ENCODE measurements at places on chromosomes 3 and 15.
A peak's percentile ranks its signal among the peaks of the same experiment; 100 is the strongest.

DNA sequence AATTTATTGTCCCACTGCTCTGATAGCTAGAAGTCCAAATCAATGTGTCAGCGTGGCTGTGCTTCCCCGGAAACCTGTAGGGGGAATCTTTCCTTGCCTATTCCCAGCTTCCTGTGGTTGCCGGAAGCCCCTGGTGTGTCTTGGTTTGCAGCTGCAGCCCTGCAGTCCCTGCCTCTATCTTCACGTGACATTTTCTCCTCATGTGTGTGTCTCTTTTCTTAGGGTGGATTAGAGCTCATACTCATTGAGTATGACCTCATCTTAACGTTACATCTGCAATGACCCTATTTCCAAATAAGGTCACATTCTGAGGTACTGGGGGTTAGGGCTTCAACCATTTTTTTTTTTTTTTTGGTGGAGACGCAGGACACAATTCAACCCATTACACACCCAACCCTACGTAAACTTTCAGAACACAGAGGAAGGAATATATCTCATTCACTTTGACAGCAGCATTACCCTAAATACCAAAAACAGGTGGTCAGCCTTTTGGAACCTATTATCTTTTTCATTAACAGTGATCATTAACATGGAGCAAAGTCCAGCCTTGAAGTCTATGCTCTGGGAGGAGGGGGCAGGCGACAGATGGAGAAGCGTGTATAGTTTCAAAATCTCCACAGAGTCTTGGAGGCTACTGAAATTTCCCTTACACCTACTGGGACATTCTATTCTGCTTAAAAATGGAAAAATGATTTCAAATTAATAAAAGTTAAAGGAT, 88.6 kb downstream of the RYK start:
- peak; percentile 42 for DNase-seq

GRCh38 chr15:101045236-101045646, 126.1 kb downstream of the LRRK1 start:
- peak; percentile 0 for DNase-seq

DNA sequence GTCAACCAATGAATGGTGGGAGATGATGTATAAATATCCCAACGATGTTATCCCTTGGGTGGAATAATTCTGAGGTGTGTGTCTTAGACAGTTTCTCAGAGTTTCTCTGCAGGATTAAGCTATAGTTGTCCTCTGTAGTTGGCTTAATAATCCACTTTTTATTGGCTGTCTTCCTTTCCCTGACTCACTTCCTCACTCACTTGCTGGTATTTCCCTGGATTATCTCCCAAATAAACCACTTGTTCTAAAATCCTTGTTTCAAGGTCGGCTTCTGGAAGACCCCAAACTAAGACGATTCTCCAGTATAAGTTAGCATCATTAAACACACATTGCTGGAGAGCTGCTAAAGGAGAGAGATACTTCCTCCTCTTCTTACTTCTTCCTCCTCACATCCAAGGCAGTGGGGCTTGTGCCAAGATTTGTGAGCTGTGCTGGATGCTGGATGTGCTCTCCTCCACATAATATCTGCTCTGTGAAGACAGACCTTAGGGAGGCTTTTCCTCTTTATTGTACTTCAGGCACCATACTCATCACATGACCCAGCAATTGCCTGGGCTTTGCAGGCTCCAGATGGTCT, 22.5 kb upstream of the ROPN1 start:
- no peak for DNase-seq

GRCh38 chr3:195692781-195693427, 27.9 kb upstream of the MUC20 start:
- no peak for DNase-seq

- no peak for DNase-seq
Measured at GRCh38 chr15:47806008-47806407, 88.7 kb downstream of the SEMA6D start.

DNA sequence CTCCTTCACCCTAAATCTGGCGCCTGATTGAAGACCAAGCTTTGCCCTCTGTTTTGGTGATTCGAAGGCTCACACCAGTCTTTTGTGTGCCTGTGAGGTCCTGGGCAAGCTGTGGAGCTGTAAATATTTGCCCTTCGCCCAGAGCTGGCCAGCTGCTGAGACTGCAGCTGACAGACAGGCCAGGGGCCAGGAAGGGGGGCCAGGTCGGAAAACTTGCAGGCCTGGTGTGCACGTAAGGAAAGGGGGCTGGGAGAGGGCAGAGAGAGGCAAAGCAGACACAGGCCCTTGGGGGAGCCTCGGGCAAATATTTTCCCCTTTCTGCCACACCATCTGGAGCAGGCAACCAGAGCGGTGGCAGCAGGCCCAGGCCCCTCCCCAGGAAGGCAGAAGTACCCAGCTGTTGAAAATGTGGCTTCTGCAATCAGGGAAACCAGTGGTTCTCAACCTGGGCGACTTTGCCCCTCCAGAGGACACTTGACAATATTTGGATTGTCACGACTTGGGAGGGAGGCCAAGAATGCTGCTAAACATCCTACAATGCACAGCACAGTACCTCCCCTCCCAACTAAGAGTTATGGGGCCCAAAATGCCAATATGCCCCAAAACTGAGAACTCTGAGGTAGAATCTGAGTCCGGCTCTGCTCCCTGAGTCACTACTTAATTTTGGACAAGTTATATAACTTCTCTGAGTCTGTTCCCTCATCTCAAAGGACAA, 2.5 kb downstream of the PDZRN3 start:
- DNase-seq, result peak; percentile 92

- no peak for DNase-seq
Measured at GRCh38 chr3:125000661-125001060, 55.1 kb downstream of the HEG1 start.

DNA sequence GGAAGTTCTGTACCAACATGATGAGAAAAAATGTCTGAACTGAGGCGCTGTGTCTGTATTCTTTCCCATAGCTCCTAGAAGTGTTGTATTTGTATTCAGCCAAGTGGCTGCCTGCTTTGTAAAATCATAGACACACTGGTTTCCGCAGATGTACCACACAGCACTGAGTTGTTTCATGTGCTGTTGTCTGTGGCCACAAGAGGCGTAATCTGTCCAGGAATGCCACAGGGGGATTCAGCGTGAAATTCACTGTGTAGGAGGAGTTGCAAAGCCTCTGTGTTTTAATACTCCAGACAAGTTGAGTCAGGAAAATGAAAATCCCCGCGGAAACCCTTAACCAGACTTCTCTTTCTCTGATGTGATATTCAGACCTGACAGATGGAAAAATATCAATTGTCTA, 462.2 kb downstream of the NSUN3 start:
- peak; percentile 17 for DNase-seq

GRCh38 chr3:32237670-32238452, 619 bp upstream of the CMTM8 start:
- DNase-seq, result peak; percentile 41

GRCh38 chr3:54986294-54986693, 58.4 kb upstream of the LRTM1 start:
- no peak for DNase-seq

GRCh38 chr3:52524258-52524751, 9.4 kb downstream of the NT5DC2 start:
- no peak for DNase-seq

- DNase-seq, result no peak
Measured at GRCh38 chr3:125240496-125240895, 27.9 kb upstream of the SLC12A8 start.

GRCh38 chr3:4425707-4426106, 41.4 kb downstream of the SUMF1 start:
- no peak for DNase-seq

DNA sequence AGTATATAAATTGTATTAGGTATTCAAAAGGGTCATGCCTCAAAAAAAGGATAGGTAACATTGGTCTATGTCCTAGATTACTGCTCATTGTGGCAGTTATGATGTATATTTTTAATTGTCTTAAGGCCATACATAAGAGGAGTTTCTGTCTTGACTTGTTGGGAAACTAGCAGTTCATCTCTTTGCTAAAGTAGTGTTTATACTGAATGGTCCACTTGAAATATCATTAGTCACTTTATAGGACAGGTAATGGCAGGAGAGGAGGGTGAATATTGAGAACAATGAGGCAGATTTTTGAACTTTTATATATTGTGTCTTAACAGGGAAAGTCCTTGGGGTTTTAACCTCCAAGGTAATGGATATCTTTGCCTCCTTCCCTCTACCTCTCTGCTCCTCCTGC, 58.4 kb downstream of the TP63 start:
- no peak for DNase-seq

GRCh38 chr3:150936693-150937092, 31.5 kb upstream of the MINDY4B start:
- no peak for DNase-seq

DNA sequence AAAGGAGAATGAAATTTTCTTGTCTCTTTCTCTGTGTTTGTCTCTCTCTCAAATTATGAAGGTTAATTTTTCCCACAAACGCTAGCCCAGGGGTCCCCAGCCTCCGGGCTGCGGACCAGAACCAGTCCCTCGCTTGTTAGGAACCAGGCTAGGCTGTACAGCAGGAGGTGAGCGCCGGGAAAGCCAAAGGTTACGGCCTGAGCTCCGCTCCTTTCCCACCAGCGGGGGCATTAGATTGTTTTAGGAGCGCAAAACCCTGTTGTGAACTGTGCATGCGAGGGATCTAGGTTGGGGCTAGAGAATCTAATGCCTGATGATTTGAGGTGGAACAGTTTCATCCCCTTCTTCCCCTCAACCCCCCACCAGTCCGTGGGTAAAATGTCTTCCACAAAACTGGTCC, 74.7 kb upstream of the ZNF385D start:
- DNase-seq, result peak; percentile 23

- no peak for DNase-seq
Measured at GRCh38 chr15:78204351-78205309, 29.7 kb downstream of the ACSBG1 start.

- no peak for DNase-seq
Measured at GRCh38 chr3:38349684-38350359, 3.2 kb downstream of the XYLB start.

DNA sequence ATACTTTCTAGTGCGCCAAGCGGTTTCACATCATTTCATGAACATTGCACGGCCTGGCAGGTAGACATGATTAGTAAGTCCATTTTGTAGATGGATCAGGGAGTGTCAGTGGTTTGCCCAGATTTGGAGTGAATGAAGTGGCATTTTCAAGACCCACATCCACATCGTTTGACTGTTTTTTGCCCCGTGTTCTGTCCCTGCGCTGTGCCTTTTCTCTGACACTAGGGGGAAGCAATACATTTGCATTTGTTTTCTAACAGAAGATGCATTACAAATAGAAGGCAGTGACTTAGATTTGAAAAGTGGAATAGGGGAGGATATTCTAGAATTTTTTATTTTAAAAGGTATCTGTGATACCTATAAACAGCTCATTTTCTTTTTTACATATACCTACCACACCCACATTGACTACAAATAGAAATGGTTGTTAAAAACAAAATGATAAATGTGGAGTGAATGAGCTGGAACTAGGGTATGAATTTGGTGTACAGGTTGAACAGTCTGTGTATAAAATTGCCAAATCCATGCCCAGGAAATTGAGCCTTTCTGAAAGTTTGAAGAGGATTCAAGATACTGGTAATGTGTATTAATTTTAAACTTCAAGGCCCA, 98.0 kb downstream of the USP13 start:
- peak; percentile 11 for DNase-seq

GRCh38 chr3:50237133-50237651, 1.2 kb downstream of the GNAI2 start:
- peak; percentile 60 for DNase-seq

DNA sequence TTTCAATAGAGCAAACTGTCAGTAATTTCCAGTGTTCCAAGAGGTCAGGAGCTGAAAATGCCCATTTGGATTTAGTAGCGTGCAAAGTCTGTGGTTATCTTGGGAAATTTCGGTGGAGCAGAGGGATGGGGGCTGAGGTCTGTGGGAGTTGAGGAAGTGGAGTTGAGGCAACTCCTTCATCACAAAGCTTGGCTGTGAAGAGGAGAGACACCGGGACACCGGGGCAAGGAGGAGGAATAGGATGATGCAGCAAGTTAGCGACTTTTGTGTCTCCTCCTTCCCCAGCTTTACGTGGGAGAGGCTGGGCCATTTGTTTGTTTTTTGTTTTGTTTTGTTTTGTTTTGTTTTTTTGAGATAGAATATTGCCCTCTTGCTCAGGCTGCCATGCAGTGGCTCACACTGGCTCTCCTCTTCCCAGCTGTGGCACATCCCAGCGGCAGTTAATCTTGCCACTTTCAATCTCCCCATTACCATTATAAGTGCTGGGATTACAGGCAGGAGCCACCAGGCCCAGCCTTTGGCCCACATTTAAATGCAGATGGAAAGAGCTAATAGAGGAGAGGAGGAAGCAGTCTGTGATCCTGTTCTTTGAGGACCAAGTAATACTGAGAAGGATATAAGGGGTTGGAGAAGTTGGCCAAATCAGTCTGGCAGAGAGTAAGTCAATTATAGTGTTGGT, 47.1 kb downstream of the CRTC3 start:
- no peak for DNase-seq

DNA sequence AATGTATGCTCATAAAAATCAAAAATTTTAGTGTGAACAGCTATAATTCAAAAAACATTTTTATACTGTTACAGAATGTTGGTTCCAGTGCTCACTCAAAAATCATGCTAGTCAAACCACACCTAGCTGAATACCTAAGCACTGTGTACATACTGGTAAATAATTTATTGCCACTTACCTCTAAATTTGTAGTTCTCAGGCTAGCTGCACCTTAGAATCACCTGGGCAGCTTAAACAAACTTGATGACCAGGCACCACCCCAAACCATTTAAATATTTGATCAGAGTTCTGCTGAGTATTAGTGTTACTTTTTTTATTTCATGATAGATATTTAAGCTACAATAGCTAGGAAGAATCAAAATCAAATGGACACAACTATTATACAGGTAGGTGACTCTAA, 32.3 kb upstream of the TMCO5A start:
- no peak for DNase-seq

GRCh38 chr15:56719774-56720555, 13.3 kb downstream of the ZNF280D start:
- DNase-seq, result no peak

DNA sequence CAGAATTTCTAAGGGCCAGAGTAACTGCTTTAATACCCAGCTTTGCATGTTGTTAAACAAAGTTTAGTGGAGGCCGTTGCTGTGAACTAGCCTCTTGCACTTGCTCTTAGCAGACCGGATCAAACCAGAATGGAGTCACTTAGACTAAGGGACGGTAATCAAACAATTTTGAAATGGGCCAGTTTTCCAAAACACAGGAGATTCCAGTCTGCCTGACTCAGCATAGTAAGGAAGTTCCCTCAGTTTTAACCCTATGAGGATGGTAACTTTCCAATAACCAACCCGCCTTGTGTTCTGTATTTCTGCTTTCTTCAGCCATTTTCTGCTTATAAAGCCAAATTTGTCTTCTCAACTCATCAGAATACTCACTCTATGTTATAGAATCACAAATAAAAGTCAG, 77.2 kb upstream of the WDR72 start:
- DNase-seq, result no peak

GRCh38 chr3:186299327-186299726, 62.7 kb downstream of the DGKG start:
- DNase-seq, result no peak

GRCh38 chr3:59043391-59043790, 6.4 kb downstream of the CFAP20DC start:
- no peak for DNase-seq

All from ELF-1 (cell line).